Umbilical cord (tissue), 2 donors: ENCODE measurements at places on chromosomes 2 and 18.

GRCh38 chr2:203551778-203552177 is 16.7 kb upstream of the RAPH1 start:
- no peak for DNase-seq

DNA sequence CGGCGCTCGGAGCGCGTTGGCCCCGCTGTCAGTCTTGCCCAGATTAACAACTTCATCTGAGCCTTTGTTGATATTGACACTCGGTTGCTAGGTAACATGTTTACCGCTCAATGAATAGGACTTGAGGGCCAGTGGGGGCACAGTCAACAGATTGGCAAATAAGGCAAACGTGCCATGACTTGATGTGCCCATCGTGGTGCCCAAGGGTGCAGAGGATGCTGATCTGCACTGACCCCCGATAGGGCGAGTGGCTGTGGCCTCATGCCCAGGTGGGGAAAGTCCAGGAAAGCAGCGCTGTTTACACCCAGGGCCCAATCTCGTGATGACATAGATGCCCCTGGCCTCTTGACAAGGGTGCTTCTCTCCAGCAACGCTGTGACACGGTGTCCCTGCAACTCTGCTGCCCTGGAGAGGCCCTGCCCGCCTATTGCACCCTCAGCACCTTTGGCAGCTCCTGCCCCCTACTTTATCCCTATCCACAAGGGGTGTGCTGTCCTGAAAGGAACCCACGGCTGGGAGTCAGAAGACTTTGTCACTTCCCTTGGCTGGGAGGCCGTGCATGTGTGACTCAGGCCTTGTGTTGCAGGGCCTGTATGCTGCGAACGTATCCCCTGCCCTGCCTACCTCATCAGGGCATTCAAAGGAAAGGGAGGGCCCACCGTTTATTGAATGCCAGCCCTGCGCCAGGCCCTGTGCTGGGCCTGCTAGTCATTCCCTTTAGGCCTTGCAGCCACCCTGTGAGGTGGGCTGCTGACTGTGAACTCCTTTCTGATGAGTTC is 158.0 kb downstream of the INHBB start:
- no peak for DNase-seq

DNA sequence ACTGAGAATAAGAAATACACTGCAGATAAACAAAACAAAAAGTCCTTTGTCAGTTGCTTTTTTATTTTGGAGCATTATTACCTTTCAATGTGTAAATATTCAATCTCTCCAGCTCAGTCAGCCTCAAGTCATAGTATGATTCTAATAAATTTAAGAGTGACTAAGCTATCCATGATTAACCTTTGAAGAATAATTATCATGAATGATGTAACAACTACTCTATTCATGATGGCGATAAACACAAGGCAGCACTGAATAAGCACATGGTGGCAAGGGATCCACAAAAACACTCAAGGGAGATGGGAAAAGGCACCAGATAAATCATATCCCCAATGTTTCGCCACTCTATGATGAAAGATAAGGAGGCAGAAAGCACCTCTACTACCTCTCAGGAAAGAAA is 67.0 kb downstream of the MAP4K3 start:
- DNase-seq = no peak

DNA sequence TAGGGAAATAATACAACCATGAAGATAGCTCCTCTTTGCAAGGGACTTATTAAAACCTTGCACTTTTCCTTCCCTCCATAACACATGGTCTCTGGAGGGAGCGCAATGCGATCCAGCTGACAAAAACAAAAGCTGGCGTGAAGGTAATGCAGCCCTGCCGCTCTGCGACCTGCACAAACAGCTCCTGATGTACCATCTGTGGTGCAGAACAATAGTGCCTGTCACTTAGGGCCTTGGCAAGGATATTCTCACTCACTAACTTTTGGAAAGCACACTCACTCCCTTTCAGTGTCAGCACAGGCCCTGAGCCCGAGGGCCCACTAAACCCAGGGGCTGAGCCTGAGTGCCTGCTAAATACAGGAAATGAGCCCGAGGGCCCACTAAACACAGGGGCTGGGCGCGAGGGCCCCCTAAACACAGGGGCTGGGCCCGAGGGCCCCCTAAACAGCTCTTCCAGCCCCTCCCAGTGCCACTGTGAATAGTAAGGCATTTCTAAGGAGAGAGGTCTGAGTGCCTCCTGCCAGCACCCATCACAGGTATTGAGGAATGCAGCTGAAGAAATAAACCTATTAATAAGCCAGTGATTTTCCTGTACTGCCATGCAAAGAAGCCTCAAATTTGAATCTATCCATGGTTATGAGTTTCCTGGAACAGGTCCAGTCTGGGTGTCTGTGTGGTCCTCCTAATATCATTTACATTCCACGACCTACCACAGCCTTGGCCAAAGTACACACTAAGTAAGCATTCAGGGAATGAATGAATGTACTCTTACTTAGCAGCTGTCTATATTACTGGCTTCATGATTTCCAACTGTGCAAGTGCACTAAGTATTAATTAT is 9.3 kb downstream of the L3MBTL4 start:
- no peak for DNase-seq

DNA sequence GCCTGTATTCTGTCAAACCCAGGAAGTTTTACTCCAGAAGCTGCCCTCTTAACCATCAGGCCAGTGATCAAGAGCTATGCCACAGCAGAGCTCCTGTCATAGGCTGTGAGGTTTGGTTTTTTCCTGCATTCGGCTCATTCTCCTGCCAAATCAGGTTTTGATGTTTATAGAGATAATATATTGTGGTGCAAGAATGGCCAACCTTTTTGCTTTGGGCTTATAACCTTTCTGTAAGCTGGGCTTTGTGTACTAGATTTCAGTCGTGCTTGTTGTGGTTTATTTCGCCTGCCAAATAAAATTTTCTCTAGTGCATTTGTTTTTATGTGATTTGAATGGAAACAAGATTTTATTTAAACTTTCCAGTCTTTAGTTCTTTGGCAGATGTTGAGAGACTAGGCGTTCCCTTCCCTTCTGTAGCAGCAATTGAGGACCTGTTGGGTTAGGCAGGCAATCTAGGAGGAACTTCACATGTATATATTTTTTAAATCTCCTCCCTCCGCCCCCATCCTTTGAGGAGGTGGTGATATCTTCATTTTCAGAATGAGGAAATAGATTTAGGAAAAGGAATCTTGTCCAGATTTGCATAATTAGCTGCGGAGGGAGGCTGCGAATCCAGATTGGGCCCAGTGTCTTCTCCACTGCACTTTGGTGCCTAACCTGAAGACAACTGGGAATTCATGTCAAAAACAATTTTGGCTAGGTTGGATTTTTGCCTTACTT is 2.6 kb downstream of the KDM3A start:
- DNase-seq = no peak

GRCh38 chr18:78672862-78673446 is 306.7 kb upstream of the SALL3 start:
- DNase-seq = no peak
